ENCODE measurements at places on chromosomes 2 and 18. TPM values are rescaled to one million over a fixed set of nuclear protein-coding genes. Genes with fewer than 3 reads are reported as not detected.

DNA sequence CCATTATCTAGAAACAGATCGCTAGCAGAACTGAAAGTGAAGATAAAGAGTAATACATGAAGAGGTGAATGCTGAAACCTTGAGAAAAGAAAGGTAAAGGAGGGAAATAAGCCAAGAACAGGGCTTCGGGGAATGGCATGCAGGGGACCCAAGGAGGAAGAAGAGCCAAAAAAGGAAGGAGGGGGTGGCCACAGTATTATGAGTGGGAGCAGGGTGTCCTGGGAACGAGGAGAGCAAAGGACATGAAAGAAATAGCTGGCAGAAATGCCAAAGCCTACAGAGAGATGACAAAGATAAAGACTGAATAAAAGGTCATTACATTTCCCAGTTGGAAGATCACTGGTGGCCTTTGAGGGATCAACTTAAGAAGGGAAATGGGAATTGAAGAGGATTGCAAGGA is 82.9 kb downstream of the ACTR3 start:
- H3K4me3 ChIP-seq: no peak overlapping the region
- H3K27ac ChIP-seq: no peak overlapping the region
- H3K36me3 ChIP-seq: peaks cover 25% of the 10 kb centered on the region
- H3K4me1 ChIP-seq: no peaks in the 10 kb centered on the region
- H3K27me3 ChIP-seq: no peaks in the 10 kb centered on the region

DNA sequence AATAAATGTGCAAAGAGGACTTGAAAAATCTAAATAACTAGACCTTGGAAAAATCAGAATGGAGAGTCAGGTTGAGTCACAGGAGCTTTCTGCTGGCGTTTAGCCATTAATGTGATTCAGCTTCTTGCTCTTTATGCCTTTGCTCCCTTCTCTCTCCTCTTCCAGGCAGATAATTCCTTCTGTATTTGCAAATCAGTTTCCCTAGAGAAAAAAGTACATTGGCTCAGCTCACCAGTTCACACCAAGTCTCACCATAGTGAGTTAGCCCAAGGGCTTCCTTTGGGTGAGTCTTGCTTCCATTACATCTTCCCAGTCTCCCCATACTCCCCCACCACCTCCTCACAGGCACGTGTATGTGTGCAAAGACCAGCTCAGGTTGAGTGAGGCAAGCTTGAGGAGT is 73.6 kb downstream of the CYBRD1 start:
- H3K4me3 ChIP-seq: no peak overlapping the region
- no peak overlapping the region for H3K27ac ChIP-seq
- DNase-seq: no peak

DNA sequence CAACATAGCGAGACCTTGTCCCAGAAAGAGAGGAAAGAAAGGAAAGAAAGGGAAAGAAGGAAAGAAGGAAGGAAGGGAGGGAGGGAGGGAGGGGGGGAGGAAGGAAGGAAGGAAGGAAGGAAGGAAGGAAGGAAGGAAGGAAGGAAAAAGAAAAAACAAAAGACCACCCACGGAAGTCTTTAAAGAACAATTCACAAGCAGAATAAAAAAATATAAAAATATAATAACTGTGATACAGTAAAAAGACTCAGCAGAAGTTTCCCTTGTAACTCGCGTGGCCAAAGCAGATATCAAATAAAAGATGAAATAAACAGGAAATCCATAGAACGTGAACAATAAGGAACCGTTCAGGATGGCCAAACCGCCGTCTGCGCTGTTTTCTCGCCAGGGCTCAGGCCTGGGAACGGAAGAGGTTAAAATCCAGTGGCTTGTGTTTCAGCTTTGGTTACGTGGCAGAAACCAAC is 1.2 kb upstream of the SLC1A4 start:
- H3K4me1 ChIP-seq: peaks cover 23% of the 10 kb centered on the region
- DNase-seq: no peak
- no peaks in the 10 kb centered on the region for H3K27me3 ChIP-seq
- no peaks in the 10 kb centered on the region for H3K36me3 ChIP-seq
- peak overlapping the region; percentile 78 for H3K27ac ChIP-seq

DNA sequence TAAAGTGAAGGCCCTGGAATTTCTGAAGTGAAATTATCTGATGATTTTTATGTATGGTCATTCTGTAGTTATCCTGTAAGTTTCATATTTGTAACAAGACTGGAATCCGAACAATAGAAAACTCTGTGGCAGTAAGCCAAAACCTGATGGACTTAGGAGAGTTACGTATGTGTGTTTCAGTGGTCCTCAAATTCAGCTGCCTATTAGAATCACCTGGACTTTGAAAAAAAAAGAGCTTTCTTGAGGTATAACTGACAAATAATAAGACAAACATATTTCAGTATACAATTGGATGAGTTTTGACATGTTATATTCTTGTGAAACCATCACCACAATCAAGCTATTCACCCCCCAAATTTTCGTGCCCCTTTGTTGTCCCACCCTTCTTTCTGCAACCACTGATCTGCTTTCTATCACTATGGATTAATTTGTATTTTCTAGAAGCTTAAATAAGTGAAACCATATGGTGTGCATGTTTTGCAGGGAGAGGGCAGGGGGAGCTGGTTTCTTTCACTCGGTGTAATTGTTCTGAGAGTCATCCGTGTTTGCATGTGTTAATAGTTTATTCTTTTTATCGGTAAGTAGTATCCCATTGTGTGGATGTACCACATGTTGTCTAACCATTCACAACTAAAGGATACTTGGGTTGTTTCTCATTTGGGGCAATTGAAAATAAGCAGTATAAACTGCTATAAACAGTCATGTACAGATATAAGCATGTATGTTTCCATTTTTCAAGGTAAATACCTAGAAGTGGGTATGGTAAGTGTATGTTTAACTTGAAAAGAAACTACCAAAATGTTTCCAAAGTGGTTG is 50.2 kb upstream of the EML4 start:
- H3K4me3 ChIP-seq: no peak overlapping the region
- DNase-seq: no peak
- H3K4me1 ChIP-seq: peaks cover 14% of the 10 kb centered on the region
- H3K27ac ChIP-seq: peak overlapping the region; percentile 27
- no peaks in the 10 kb centered on the region for H3K36me3 ChIP-seq

Gene COX5B
- total RNA-seq: 122 TPM

Gene LPIN2
- total RNA-seq: 58.8 TPM

GRCh38 chr2:134224005-134224404 is 29.9 kb upstream of the MGAT5 start:
- H3K4me3 ChIP-seq: no peak overlapping the region
- peaks cover 16% of the 10 kb centered on the region for H3K4me1 ChIP-seq
- H3K27ac ChIP-seq: no peak overlapping the region
- H3K27me3 ChIP-seq: no peaks in the 10 kb centered on the region

Gene KLHL30
- total RNA-seq: not detected

All from natural killer cell (primary cell).